Hematopoietic multipotent progenitor cell (in vitro differentiated cells): ENCODE measurements at places on chromosomes 12 and 14. TPM values are rescaled to one million over a fixed set of nuclear protein-coding genes. Genes with fewer than 3 reads are reported as not detected.

The MIP gene
- under 0.01 TPM for total RNA-seq

The KRT6C gene
- total RNA-seq: not detected

The JDP2 gene
- total RNA-seq: 7.5 TPM

The MUCL1 gene
- not detected for total RNA-seq

The SLC7A7 gene
- total RNA-seq: 1.9 TPM

The MYH6 gene
- total RNA-seq: under 0.01 TPM

The JPH4 gene
- 0.27 TPM for total RNA-seq

The ZNF605 gene
- 4.3 TPM for total RNA-seq
